ENCODE measurements at places on chromosomes 6 and 20.

- DNase-seq, result no peak
Measured at GRCh38 chr6:158972241-158973233, 27.5 kb downstream of the RSPH3 start.

- DNase-seq, result no peak
Measured at GRCh38 chr6:12245763-12246718, 44.1 kb upstream of the EDN1 start.

GRCh38 chr6:31659649-31660380, 763 bp downstream of the C6orf47 start:
- no peak for DNase-seq

DNA sequence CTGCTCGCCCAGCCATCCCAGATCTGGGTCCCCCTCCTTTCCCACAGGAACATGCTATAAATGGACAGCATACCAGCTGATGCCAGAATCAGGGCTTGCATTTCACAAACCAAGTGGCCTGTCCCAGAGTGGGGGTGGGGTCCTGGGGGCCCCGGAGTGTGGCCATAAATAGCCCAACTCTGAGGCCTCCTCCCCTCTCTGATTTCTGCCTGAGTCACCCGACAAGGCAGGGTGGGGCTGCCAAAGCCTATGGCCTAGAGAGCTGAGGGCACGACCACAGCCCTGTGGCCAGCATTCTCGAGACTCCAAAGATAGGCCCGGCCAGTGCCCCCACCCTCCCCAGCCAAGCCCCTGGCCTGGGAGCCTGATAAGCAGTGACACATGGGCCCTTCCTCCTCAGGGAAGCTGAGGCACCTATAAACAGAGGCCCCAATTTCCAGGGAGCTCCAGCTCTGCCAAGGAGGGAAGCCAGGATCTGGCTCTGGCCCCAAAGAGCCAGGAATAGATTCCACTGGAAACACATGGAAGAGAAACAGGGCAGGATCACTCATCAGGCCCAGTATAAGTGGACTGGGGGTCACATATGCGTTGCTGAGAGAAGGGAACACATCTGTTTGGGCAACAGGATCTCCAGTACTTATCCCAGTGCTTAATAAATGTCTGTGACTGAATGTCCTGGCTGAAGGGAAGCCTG, 20.3 kb downstream of the SNTA1 start:
- no peak for DNase-seq

DNA sequence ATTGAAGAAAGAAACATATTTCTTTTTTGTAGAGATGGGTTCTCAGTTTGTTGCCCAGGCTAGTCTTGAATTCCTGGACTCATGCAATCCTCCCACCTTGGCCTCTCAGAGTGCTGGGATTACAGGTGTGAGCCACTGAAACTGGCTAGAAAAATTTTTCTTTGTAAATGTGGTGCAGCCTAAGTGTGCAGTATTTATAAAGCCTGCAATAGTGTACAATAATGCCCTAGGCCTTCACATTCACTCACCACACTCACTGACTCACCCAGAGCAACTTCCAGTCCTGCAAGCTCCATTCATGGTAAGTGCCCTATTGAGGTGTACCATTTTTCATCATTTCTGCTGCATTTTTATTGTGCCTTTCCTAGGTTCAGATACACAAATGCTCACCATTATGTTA, 31.4 kb downstream of the NHSL1 start:
- no peak for DNase-seq

GRCh38 chr6:148964467-148964866, 217.6 kb downstream of the UST start:
- DNase-seq, result no peak

GRCh38 chr20:52039790-52040189, 151.8 kb downstream of the ZFP64 start:
- DNase-seq, result no peak

DNA sequence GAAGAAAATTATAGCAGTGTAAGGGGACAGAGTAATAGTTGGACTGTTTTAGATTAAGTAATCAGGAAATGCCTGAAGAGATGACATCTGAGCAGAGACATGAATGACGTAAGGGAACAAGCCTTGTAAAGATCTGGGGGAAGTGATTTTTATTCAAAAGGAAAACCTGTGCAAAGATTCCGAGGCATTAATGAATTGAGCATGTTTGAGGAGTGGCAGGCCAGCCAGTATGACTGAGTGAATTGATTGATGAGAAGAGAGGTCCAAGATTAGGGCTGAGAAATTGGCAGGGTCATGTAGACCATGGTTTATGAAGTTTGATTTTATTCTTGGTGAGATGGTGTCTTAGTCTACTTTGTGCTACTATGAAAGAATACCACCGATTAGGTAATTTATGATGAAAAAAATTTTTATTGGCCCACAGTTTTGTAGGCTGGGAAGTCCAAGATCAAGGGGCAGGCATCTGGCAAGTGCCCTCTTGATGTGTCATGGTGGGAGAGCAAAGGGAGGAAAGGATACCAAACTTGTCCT, 95.1 kb downstream of the LIN28B start:
- no peak for DNase-seq

GRCh38 chr6:14478381-14479225, 361.0 kb downstream of the CD83 start:
- DNase-seq, result no peak

DNA sequence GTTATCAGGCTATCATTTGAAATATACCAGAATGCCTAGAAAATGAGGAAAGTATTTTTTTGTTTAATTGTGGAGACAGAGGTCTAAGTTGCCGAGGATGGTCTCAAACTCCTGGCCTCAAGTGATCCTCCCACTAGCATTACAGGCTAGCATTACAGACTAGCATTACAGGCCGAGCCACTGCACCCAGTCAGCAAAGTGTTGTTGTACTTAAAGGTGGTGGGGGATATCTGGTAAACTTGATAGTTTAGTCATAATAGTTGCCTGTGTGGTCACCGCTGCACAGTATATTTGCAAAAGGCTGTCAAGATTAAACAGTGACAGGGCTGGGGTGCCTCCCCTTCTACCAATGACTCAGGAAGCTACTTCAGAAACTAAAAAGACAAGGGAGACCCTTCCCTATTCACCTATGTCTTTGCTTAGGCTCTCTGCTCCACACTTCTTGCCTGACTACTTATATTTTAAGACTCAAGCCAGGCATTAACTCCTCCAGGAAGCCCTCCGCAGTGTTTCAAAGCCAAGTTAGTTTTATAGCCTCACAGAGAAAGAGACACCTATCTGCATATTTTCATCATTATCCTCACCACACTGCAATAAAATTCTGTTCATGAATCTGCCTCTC, 3.1 kb upstream of the AKIRIN2 start:
- DNase-seq, result no peak

DNA sequence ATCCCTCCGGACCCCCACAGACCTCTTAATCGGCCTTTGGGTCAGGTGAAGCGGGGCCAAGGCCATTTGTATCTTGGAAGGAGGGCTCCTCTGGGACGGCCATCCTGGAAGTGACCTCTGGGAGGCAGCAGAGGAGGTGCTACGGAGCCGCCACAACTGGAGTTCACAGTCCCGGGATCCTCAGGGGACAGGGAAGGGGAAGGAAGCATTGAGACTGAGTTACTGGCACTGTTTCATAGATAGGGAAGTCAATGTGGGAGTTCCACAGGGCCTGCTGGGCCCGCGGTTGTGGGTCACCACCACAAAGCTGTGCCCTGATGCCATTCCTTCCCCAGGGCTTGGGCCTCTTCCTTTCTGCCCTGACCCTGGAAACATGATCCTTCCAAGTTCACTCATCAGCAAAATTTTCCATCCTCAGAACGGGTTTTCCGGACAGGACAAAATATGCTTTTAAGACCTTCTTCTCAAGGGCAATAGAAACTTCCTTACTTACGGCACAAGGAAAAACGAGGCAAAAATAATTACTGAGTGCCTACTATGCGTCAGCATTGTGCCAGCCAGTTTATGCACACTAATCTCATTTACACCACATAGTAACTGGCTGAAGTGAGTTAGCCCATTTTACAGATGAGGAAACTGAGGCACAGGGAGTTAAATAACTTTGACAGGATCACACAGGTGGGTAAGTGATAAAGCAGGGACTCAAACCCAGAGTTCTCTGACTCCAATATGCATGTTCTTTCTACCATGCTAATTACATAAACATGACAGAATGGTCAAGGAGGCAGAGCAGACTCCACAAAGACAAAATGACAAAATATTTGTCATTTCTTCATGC, 143.8 kb downstream of the UNC5CL start:
- DNase-seq, result no peak

- no peak for DNase-seq
Measured at GRCh38 chr6:128414943-128415342, 105.5 kb downstream of the PTPRK start.

DNA sequence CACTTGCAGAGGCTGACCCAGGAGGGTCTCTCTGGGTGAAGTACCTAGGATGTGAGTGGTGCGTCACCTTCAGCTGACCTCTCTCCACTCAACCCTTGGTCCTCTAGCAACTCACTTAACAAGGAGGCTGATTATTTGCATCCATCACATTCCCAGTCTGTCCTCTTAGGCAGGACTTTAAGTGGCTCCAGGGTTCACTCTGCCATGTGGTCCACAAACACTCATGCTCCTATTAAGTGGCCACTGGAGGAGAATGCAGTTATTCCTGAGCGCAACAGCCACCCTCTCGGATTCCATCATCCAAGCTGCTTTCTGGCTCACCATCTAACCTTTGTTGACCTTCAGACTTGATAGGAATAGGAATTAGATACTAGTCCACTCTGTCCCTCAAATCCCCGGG, 61.1 kb upstream of the SCAF8 start:
- no peak for DNase-seq

- DNase-seq, result no peak
Measured at GRCh38 chr6:105695461-105695860, 292.6 kb upstream of the PREP start.

DNA sequence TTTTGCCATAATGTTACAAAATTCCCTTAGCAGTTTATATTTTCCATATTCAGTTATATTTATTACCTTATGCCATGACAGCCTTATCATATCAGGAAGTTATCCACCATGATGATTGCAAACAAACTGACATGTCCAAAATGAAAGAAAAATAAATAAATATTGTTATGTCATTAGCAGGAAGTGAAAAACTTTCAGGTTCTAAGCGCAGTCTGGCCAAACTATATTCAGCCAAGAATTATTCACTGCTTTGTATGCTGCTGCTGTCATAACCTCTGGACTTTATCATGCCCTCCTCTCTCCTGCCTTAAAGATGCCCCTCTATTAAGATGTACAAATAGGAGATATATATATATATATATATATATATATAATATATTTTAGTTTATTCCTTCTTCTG, 27.7 kb upstream of the DEFB112 start:
- no peak for DNase-seq

DNA sequence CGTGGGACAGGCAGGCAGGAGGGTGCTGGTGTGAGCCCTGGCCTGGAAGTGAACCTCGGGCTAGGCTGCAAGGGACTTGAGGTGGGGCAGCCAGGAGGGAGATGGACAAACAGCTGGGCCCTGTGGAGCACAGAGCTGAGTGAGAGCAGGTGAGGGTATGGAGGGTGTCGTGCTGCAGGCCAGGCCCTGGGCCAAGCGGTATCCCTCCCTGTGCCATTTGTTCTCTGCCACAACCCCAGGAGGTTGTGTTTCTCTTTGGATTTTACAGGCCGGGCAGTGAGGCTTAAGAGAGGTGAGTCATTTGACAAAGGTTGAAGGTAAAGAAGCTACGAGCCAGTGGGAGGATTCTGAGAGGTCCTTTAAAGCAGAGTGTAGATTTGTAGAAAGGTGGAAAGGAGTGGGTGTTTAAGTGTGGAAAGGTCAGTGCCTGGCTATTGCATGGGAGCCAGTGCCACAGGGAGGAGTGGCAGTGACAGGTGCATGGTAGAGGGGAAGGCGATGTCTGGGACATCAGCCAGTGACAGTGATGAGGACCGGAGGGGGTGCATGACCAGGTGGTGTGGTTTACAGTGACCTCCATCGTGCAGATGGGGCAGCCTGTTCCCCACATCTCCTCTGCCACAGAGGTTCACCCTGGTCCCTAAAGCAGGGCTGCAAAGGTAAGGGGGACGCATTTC, 39.8 kb downstream of the GMPR start:
- DNase-seq, result no peak

- DNase-seq, result no peak
Measured at GRCh38 chr20:22582964-22583772, 1.2 kb downstream of the FOXA2 start.

- DNase-seq, result no peak
Measured at GRCh38 chr6:105253787-105254186, 74.0 kb upstream of the POPDC3 start.

DNA sequence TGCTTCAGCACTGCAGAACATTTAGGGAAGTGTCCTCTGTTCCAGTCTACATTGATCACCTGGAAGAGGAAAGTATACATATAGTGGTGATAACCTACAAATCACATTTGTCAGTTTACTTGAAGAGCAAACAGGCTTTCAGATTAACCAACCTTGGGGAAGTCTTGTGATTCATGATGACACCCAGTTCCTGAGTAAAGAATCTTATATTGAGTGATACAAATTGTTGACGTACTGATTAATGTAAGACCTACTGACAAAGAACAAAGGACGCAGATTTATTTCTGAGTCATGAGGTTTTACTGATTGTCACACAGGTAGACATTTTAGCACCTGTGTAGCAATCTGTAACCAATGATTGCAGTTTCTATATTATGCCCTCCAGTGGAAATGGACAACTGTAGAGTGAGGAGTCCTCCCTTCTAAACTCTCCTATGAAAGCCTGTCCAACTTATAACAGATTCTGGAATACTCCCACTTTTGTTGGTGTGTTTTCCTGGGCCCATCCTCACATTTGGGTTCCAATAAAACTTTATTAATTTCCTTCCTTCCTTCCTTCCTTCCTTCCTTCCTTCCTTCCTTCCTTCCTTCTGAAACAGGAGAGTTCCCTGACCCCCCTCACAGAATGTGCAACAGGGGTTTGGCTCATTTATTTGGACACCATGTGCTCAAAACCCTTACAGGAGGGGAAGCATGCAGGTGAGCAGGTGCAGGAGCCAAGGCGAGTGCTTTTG, 113.5 kb downstream of the SLC35B3 start:
- DNase-seq, result no peak

DNA sequence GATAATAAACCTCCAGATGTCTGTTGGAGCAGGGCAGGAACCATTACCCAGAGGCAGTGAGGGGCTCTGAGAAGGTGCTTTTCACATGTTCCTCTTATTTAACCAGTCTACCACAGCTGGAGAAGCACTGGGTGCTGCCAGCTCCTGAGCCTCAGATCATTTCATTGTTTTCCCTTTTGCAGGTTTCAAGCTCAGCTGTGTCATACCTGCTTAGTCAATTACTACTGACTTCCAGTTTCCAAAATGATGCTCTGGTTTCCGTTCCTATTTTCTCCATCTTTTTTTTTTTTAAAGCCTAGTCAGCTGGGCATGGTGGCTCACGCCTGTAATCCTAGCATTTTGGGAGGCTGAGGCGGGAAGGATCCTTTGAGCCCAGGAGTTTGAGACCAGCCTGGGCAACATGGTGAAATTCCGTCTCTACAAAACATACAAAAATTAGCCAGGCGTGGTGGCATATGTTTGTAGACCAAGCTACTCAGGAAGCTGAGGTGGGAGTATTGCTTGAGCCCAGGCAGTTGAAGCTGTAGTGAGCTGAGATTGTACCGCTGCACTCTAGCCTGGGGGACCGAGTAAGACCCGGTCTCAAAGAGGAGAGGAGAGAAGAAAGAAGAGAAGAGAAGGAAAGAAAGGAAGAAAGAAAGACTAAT, 6.7 kb downstream of the FLOT1 start:
- no peak for DNase-seq

- no peak for DNase-seq
Measured at GRCh38 chr6:154510144-154510905, at the start of gene CNKSR3. Gene CNKSR3 (minus strand): TSS chr6:154510685. CDS start chr6:154510114, 571 bp downstream.

- DNase-seq, result no peak
Measured at GRCh38 chr6:167568407-167569024, 243.6 kb downstream of the TTLL2 start.

- DNase-seq, result no peak
Measured at GRCh38 chr6:85977661-85978060, 335.0 kb upstream of the SYNCRIP start.

GRCh38 chr6:52588087-52588709, 11.3 kb upstream of the TRAM2 start:
- no peak for DNase-seq

All from anterior cingulate cortex (tissue), 58 donors.